ENCODE measurements at places on chromosomes 5 and 9.

- DNase-seq, result no peak
Observed at GRCh38 chr5:14440582-14441431, 140.8 kb upstream of the OTULINL start.

GRCh38 chr5:170662966-170663365 is 120.6 kb upstream of the GABRP start:
- DNase-seq, result no peak

GRCh38 chr5:6551287-6551954 is 81.4 kb downstream of the NSUN2 start:
- no peak for DNase-seq

- no peak for DNase-seq
Observed at GRCh38 chr5:91361790-91362189, 21.3 kb downstream of the ARRDC3 start.

GRCh38 chr5:74624501-74624900 is 16.0 kb downstream of the ENC1 start:
- no peak for DNase-seq

GRCh38 chr9:133971121-133971951 is 20.8 kb downstream of the VAV2 start:
- DNase-seq, result no peak

- DNase-seq, result no peak
Observed at GRCh38 chr5:112036206-112036605, 279.2 kb upstream of the NREP start.

GRCh38 chr5:43497311-43498104 is 13.8 kb upstream of the TMEM267 start:
- no peak for DNase-seq

DNA sequence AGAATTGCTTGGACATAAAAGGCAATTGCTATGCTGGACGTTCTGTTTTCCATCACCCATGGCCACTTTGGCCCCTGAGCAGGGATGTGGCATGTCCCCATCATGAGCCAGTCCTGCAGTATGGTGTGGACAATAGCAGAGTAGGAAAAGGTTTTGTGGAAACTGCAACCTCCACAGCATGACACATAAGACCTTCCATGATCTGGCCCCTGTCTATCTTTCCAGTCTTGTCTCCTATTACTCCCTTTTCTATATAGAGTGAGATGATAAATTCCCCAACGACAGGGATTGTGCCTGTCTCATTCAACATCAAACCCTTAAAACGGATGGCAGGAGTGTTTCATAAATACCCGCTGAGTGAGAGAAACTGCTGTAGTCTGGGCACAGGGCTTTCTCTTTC is 174.7 kb upstream of the PTCH1 start:
- DNase-seq, result no peak

- no peak for DNase-seq
Observed at GRCh38 chr5:174482607-174483024, 241.8 kb upstream of the MSX2 start.

- no peak for DNase-seq
Observed at GRCh38 chr5:160001457-160001856, 7.5 kb upstream of the TTC1 start.

- no peak for DNase-seq
Observed at GRCh38 chr5:113759505-113759904, 246.0 kb downstream of the YTHDC2 start.

GRCh38 chr5:125715216-125715615 is 708.0 kb upstream of the GRAMD2B start:
- no peak for DNase-seq

DNA sequence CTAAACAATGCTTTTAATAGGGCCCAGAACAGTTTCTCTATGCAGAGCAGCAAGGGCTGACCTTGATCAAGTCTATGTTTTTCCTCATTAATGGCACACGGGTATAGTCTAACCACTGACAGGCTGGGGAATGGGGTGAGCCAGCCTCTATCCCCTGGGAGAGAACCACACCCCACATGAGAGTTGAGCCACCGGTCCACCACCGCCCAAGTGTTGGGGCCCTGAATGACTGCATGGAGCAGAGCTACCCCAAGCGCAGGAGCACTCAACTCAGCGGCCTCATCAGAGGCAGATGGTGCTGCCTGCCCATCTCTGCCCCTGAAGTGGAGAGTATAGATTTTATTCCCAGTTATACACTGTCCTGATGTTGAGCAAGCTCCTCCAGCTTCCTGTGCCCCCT is 247.9 kb upstream of the IRX1 start:
- no peak for DNase-seq

DNA sequence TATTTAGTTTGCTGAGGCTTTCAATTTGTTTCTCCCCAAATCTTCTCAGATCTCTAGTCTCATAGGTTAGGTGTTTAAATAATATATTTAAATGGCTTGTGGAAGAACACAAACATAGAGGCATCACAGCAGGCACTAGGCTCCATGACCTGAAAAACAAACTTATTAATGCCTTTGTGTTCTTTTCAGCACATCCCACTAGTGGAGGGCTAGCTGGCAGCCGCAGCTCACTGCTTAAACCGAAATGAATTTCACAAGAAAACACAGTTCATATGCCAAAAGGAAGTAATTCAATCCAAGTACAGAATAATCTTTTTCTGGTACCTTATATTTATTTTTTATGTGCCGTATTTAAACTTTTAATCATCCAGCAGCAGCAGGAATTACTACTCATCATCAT is 382.5 kb downstream of the PLK2 start:
- DNase-seq, result no peak

DNA sequence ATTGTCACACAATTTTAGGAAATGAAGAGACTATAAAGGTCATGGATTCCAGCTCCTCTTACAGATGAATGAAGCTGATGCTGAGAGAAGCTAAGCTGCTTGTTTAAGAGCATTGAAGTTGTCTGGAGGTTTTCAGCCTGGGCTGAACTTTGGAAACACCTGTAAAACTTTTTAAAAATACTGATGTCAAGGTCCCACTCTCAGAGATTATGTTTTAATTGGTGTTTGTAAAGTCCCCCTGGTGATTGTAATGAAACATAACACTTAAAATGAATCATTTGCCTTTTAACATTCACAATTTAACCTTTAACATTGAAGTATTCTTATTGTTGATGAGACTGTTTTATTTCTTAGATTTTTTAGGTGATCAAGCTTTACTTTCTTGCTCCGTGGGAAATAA is 16.4 kb downstream of the RAD23B start:
- no peak for DNase-seq

GRCh38 chr9:127777368-127777980 is 992 bp downstream of the SH2D3C start:
- no peak for DNase-seq

DNA sequence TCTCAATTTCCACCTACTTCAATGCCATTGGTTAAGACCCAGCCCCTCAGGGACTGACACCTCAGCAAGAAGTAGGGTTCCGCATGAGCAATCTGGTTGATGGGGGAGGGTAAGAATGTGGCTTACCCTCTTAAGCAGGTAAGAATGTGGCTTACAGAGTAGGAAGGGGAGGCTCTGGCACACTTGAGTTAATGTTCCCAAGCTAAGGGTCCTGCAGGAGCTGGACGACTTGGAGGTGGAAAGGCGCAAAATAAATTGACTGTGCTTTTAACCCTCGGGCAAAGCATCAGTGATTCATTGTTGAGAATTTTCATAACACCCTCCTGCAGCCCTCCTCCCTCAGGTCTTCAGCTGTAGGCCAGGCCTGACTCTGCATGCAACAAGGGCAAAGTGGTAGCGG is 24.9 kb upstream of the ADRA1B start:
- no peak for DNase-seq

DNA sequence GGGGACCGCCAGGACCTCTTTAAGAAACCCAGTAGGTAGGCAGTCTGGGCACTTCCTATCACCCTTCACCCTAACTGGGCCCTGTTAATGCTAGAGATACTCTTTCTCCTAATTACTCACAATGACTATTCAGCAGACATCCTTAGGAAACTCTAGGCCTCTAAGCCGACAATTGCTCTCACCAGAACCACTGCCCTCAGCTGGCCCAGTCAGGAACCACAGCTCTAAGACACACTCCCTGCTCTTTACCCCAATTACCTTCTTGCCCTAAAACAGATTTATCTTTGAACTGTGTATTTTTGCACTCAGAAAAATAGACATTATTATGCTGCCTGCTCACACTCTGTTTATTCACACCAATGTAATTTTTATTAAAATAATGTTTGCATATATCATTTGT is 432.6 kb upstream of the SLC30A5 start:
- no peak for DNase-seq

DNA sequence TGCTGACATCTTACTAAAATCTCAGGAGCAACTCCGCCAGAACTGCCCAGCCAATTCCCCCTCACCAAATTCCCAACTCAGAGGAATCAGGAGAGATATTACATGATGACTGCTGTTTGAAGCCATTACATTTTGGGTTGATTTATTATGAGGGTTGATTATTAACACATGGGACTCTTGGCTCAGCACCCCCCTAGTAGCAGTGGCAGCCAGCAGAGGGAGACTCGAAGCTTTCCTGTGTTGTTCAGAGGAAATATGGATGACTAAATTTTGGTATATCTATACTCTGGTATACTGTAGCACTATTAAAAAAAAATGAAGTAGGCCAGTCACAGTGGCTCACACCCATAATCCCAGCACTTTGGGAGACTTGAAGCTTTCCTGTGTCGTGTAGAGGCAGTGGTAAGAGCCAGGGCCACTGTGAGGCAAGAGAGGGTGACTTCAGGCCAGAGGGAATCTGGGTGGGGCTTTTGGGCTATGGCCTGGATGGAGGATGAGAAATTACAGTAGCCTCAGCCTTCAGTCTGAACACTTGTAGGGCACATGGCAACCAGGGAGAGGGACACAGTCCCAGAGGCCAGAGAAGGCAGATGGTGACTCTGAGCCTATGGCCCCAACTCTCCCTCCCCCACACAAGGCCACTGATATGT is 111.4 kb downstream of the LHX2 start:
- no peak for DNase-seq

DNA sequence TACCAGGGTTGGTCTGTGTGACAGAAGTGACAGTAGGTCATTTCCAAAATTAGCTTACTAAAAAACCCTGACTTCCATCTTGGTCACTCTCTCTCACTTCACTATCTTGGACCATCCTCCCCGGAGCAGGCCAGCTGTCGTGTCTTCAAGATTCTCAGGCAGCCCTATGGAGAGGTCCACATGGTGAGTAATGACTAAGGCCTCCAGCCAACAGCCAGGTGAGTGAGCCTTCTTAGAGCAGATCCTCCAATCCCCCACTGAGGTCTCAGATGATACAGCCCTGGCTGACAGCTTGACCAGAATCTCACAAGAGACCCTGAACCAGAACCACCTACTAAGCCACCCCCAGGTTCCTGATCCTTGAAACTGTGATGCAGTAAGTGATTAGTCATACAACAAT is 92.0 kb downstream of the DCP2 start:
- DNase-seq, result no peak

DNA sequence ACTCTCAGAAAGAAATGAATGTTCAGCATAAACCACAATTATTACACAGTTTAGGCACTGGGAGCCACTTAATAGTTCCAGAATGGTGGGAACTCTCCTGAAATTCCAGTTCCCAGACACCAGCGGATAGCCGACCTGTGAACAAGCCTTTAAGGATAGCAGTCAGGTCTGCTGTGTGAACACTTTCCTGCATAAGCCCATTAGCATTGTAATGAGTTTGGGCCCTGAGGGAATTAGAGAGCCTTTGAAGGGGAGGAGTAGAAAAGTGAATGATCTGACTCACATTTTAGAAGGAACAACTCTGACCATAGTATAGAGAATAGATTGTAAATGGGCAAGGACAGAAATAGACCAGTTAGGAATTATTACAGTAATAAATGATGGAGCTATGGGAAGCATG is 189.1 kb downstream of the ADGRV1 start:
- no peak for DNase-seq

DNA sequence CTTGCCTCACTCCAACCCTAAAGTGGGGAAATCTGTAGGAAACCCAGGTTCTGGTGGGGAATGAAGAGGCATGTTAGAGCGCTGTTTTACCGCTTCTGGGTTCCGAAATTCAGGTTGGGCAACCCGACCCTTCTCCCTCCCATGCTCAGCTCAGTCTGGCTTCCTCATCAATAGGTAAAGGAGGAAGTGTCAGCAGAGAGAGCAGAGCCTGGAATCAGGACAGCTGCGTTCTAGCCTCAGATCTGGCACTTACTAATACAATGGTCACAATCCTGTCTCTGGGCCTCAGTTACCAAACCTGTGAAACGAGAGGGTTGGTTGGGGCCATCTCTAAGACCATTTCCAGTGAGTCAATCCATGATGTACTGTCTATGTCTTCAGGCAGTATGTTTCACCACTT is 16.2 kb upstream of the TNIP1 start:
- no peak for DNase-seq

DNA sequence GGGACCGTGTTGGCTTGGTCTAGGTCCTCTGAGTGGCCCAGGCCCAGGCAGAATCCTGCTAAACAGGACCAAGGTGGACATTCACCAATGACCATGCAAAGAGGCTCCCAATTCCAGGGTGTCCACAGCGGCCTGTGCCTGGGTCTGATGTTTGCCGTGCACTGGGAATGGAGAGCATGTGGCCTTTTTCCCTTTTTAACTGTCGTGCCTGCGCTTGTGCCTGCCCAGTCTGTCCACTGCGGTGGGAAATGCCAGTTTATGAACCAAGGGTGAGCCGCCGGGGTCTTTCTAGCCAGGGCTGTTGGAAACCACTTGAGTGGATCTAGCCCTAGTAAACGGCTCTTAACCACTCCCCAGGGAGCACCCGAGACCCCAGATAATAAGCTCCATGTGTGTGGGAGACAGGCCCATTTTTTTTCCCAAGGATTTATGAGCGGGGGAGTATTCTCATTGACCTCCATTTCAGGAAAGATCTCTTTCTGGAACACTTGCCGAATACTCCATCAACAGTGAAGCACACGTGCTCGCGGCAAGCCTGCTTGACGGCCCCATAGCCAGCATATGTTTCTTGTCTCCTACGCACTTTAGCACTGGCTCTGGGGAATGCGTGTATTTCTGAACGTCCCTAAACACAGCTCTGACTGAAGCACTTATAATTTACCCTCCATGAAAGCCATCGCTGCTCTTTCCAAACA is 93.2 kb upstream of the PHYKPL start:
- no peak for DNase-seq

- no peak for DNase-seq
Observed at GRCh38 chr5:55407059-55407684, 99.4 kb downstream of the MTREX start.

- DNase-seq, result no peak
Observed at GRCh38 chr5:32331935-32332274, 19.2 kb upstream of the MTMR12 start.

DNA sequence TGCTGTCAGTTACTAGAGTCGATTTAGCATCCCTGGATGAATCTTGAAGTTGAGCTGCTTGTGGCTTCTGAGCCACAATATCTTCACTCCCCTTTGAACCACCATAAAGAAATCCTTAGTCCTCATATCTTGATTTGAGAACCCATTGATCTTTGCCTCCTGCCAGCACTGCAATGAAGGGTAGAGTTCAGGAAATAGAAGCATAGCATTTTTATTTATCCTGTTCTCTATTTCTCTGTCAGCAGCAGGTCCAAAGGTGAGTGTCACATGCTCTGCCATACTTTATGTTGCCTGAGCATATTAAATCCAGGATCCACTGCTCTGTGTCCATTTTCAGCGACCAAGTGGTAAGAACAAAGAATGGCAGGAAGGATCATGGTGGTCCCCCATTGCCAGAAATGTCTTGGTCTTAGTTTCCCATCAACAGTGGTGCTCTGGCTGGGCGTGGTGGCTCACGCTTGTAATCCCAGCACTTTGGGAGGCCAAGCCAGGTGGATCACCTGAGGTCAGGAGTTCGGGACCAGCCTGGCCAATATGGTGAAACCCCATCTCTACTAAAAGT is 80.2 kb upstream of the PANK3 start:
- no peak for DNase-seq

- no peak for DNase-seq
Observed at GRCh38 chr5:89342106-89342876, 459.3 kb upstream of the MEF2C start.

Measured in cortex of kidney (tissue), 1 donor.